Upper lobe of left lung (tissue), 6 donors: ENCODE measurements at places on chromosomes 3 and 15. TPM values are rescaled to one million over a fixed set of nuclear protein-coding genes. Genes with fewer than 3 reads are reported as not detected.

ADGRG7 gene
- total RNA-seq: not detected

- H3K4me1 ChIP-seq: no peaks in the 10 kb centered on the region
- H3K27me3 ChIP-seq: no peaks in the 10 kb centered on the region
- DNase-seq: peak; percentile 51
- no peak overlapping the region for H3K4me3 ChIP-seq
Observed at GRCh38 chr3:84125201-84125721, 833.5 kb upstream of the CADM2 start.

AGBL1 gene
- 23.0 TPM for total RNA-seq

DNA sequence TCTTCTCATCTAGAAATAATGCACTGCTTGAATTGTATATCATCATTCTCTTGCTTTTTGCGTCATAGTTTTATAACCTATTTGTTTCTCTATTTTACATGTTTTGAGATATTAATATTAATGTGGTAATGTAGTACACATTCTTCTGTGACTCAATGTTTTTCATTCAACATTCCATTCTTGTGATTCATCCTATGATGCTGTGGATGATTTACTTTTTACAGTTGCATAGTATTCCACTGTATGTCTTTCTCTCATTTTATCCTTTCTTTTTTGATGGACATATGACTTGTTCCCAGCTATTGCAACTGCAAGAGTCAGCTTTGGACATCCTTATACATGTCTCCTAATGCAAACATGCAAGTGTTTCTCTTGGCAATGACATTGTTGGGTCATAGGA lies 20.6 kb upstream of the VEPH1 start:
- H3K27ac ChIP-seq: no peak overlapping the region
- H3K27me3 ChIP-seq: no peaks in the 10 kb centered on the region
- no peak overlapping the region for H3K4me3 ChIP-seq
- DNase-seq: no peak

DNA sequence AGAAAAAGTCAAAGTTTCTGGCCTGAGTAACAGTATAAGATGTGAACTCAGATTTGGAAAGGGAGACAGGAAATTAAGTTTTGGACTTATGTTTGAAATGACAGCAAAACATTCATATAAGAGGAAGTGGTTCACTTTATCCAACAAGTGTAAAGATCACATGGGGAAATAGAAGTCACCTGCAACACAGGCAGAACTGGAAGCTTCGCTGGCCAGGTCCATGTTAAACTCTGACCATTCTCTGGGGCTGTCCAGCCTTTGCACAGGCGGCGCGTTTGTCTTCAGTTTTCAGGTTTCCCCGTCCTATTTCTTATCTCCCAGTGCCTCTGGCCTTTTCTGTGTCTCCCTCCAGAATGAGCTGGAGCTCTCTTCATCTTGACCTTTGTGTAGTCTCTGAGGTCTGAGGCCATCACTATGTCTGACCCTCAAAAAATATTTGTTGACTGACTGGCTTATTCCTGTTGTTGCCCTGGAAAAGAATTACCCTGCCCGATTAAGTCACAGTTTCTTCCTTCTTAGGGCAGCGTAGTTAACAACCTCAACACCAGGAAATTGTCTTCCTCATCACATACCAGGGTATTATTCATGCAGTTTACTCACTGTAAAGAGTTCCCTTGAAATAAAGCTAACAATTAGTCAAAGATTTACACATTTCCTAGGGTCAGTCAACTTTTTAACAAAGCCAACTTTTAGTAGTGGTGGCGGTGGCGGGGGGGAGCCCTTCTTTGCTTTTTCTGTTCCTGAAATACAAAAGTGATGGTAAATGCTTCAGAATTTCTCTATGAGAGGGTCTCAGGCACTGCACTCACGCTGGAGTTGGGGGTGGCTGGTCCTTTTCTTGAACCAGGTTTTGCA lies 959 bp upstream of the RASA2 start:
- peak; percentile 32 for DNase-seq
- peaks cover 35% of the 10 kb centered on the region for H3K4me1 ChIP-seq
- no peaks in the 10 kb centered on the region for H3K27me3 ChIP-seq
- peak overlapping the region; percentile 97 for H3K27ac ChIP-seq
